ENCODE measurements at places on chromosomes 11 and 22.

DNA sequence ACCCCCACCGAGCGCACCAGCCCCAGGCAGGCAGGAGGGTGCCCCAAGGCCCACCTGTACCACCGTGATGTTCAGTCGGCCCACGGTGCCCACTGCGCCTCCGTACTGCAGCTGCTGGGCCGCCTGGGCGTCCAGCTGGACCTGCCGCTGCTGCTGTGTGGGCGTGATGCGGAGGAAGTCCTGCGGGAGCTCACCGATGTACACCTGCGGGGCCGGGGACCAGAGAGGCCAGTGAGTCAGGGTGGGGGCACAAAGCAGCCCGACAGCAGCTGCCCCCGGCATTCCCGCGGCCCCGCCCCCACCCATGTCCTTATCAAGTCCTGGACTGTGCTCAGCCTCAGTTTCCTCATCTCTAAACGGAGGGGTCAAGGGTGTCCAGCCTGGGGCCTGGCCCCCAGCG lies 13.8 kb downstream of the TOLLIP start:
- DNase-seq = no peak

GRCh38 chr11:3220521-3221407 lies 2.2 kb upstream of the MRGPRG start:
- DNase-seq = no peak

DNA sequence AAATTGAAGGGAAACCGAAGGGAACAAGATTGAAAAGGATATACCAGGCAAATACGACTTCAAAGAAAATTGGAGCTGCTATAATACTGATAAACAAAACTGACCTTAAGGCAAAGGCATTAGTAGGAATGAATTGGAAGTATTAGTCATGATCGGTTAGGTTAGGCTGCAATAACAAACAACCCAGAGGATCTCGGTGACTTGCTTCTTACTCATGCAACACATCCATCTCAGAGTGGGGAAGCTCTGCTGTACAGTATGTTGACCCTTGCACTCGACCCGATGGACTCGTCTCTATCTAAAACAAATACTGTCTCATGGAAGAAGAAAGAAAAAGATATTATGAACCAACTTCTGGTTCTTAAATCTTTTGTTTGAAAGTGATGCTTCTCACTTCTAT lies 42.3 kb downstream of the SPATA19 start:
- no peak for DNase-seq

- DNase-seq = no peak
Observed at GRCh38 chr22:42324566-42324965, 54.1 kb upstream of the TCF20 start.

- DNase-seq = no peak
Observed at GRCh38 chr11:69427906-69428880, 53.3 kb upstream of the LINC01488 start.

GRCh38 chr11:10747733-10748132 lies 3.3 kb upstream of the CTR9 start:
- DNase-seq = no peak

GRCh38 chr11:9066433-9066925 lies 24.9 kb downstream of the SCUBE2 start:
- no peak for DNase-seq

- no peak for DNase-seq
Observed at GRCh38 chr22:25572708-25573171, 8.3 kb downstream of the GRK3 start.
